ENCODE measurements at places on chromosomes 6 and 20.

DNA sequence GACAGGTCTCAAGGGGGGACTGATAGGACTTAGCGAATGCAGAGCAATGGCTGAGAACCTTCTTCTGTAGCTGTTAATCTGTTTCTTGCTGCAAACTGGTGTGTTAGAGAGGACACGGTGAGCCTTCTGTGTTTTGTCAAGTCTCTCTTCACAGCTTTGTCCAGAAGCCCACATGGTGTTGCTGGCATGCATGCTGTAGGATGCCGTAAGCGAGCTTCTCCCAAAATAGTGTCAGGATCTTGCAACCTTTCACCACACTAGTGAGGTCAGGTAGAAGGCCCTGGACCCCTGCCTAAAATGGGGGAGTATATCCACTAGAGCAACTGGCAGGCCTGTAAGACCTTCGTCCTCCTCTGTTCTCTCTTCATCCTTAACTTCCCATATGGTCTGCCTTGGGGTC lies 51.9 kb upstream of the GLP1R start:
- DNase-seq = no peak

DNA sequence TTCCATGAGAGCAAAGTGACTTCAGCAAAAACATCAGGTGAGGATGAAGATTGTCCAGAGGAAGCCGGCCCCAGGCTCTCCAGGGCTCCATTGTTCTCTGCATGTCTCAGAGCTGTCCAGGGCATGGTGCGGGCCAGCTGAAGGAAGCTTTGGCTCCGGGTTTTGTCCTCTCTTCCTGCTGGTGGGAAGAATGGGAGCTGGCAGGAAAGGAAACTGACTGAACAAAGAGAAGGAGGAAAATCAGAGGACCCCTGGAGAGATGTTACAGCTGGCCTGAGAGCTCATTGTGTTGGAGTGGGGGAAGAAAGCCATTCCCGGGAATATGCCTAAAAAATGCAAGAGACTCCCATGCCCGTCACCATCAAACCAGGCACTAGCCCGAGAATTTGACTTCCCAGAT lies 27.1 kb downstream of the PRND start:
- no peak for DNase-seq

DNA sequence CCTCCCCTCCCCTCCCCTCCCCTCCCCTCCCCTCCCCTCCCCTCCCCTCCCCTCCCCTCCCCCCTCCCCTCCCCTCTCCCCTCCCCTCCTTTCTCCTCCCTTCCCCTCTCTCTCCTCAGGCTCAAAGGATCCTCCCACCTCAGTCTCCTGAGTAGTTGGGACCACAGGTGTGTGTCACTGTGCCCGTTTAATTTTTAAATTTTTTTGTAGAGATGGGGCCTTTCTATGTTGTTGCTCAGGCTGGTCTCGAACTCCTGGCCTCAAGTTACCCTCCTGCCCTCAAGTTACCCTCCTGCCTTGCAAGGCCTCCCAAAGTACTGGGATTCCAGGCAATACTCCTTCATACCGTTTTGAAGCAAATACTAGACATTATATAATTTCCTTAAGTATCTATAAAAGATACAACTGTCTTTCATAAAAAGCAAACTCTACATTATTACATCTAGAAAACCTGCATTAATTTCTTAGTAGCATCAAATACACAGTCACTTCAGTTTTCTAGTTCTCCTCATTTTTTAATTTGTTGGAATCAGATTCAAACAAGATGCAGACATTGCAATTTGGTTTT lies 39.8 kb downstream of the NCOA3 start:
- DNase-seq = no peak

- DNase-seq = peak; percentile 15
Measured at GRCh38 chr6:108497883-108498282, 62.8 kb upstream of the FOXO3 start.

DNA sequence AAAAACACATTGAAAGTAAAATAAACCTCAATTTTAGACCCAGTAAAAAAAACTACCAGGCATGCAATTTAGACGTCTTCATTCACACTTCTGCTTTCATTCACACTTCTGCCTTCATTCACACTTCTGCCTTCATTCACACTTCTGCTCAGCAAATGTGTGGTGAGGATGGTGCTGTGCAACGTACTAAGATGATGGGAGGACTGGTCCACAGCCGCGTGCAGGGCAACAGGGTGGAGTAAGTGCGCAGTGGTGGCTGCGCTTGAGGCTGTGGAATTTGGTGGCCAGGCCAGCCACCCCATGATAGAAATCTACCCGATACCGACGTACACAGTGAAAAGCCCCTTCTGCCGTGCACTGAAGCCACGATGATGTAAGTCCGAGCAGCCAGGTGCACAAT lies 114.3 kb upstream of the CD93 start:
- DNase-seq = no peak

- DNase-seq = peak; percentile 43
Measured at GRCh38 chr6:134115715-134116074, 63.3 kb upstream of the SLC2A12 start.

DNA sequence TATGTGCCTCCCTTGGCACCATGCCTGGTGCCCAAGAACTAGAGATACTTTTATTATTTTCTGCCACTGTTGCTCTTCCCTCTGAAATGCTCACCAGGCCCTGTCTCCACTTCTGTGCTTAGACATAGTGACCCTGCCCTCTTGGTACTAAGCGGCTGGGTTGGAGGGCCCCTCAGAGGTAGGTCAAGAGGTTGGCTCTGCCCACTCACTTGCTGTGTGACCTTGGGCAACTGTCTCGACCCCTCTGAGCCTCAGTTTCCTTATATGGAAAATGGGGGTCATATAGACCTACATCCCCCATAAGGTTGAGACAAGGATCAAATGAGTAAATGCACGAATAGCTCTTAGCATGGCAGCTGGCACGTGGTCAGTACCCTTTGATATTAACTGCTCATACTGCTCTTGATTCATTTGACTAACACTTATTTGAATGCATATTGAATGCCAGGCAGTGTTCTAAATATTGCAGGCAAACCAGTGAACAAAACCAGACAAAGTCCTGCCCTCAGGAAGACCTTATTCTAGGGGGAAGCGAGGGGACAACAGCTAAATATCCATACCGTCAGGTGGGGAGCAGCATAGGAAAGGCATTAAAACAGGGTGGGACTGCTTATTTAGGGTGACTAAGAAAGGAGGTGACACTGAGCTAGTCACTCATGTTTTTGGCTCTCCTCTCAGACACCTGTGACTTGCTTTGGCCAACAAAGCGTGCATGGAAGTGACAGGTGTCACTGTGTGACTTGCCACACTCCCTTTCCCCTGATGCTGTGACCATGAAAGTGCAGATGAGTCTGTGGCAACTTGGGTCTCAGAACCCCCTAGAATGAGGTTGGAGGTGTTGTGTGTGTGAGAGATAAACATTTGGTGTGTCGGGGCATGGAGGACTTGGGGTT lies 14.3 kb upstream of the SPO11 start:
- no peak for DNase-seq

- DNase-seq = no peak
Measured at GRCh38 chr6:152127432-152128165, 320.1 kb downstream of the ESR1 start.

DNA sequence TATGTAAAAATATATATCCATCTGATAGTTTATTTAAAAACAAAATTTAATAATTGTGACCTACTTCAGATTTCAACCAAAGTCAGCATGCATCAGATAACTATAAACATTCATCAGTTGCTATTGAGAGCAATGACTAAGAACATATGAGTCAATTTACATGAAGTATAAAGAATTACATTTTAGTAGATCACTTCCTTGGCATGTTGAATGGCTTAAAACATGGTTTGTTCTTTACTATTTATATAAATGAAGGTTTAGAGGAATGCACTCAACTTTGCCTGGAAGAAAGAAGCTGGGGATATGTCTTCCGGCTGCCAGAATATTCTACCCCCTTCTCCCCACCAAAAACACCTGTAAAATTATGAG lies 6.4 kb upstream of the FAM217A start:
- no peak for DNase-seq

DNA sequence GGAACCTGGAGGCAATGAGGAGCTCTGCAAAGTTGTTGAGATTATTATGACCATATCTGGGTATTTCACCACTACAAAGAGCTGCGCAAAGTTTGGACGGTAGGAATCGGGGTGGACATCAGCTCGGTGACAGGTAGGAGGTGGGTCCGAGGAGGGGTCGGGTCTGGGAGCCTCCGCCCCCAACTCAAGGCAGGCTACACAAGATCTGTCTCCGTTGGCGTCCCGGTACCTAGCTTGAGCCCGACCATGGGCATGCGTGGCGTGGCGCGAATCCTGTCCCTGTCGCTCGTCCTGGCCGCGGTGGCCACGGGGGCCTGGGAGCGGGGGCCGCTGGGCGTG lies 40.2 kb upstream of the ZNFX1 start:
- no peak for DNase-seq

GRCh38 chr6:166775180-166775922 lies 148.3 kb upstream of the RPS6KA2 start:
- DNase-seq = peak; percentile 73

DNA sequence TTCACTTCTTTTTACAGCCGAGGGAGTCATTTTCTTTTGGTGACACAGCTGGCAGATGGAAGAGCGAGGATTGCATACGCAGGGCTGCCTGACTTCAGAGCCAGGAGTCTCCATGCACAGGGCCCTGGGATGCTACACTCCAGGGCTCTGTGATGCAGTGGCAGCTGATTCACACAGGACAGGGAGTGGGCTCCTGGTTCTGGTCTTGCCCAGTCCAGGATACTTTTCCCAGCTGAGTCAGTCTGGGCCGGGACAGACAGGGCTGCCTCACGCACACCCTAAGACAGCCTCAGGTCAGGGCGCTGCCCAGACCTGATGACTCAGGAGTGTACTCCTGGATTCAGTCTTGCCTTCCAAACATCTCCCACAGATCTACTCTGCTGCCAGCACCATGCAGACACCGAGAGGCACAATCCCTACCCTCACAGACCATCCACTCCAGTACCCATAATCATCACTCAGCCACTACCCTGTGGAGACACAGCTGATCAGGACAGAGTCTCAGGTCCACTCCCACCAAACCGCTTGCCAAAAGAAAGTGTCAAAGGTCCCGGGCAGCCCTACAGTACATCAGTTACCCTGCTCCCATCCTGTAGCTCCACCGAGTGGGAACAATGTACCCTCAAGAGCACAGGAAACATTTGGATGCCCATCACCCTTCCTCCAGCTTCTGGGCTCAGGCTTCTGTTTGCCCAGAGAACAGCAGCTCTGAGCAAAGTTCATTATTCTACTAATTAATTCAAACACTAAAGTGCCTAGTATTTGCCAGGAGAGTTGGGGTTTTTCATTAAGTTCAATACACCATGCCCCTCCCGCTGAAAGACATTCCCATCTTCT lies 11.5 kb downstream of the SDC4 start:
- DNase-seq = no peak

DNA sequence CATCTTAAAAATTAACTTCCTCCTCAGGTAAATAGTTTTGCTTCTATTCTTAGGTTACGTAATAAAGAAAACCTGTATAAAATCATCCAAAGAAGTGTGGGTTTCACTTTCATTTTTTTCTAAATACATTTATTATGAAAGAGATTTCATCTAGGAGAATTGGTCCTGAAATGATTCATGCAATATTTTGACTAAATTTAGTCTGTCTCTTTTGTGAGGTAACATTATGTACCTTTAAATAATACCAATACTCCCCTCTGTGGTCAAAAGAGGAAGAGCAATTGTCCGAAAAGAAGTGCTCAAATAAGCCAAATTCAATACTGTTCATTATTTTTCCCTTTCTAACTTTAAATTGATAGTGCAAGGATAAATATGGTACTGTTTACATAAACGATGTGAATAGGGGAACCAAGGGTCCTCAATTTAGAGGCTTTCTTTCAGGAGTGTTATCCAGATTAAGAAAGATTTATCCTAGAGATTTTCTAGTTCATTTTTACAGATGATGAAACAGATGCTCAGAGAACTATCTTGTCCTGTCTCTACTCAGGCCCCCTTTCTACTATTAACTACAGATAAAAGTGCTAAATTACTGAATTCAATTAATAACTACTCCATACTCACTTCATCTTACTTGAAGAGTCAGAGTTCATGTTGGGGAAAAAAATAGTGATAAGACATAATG lies 26.2 kb downstream of the CYP39A1 start:
- DNase-seq = peak; percentile 36

DNA sequence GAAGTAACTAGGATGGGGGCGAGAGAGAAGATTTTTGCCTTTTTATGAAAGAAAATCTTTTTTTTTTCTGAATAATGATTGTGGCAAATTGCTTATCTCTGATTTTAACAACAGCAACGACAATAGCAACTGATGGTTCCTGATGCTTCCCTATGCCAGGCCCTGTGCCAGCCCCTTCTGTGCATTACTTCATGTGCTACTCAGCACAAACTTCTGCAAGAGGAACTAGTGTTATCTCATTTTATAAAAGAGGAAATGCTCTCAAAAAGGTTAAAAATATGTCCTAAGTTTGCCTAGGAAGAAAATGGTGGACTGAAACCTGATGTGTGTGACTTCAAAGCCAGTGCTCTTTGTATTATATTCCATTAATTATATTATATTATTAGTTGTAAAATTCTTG lies 74.0 kb upstream of the RALGAPA2 start:
- no peak for DNase-seq

DNA sequence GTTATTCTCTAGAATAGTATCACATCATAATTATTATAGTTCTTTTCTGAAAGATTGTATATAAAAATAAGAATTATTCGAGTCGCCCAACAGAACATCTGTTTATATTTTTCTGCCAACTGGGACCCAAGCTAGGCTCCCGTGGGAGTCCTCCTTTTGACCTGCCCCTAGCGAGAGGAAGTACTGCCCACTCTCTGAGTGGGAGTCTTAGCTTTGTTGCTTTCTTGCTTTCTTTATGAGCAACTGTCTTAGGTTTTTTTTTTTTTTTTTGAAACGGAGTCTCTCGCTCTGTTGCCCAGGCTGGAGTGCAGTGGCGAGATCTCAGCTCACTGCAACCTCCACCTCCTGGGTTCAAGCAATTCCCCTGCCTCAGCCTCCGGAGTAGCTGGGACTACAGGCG lies 202.0 kb upstream of the ZNF184 start:
- DNase-seq = no peak

GRCh38 chr20:14723614-14724013 lies 386.2 kb upstream of the FLRT3 start:
- no peak for DNase-seq

DNA sequence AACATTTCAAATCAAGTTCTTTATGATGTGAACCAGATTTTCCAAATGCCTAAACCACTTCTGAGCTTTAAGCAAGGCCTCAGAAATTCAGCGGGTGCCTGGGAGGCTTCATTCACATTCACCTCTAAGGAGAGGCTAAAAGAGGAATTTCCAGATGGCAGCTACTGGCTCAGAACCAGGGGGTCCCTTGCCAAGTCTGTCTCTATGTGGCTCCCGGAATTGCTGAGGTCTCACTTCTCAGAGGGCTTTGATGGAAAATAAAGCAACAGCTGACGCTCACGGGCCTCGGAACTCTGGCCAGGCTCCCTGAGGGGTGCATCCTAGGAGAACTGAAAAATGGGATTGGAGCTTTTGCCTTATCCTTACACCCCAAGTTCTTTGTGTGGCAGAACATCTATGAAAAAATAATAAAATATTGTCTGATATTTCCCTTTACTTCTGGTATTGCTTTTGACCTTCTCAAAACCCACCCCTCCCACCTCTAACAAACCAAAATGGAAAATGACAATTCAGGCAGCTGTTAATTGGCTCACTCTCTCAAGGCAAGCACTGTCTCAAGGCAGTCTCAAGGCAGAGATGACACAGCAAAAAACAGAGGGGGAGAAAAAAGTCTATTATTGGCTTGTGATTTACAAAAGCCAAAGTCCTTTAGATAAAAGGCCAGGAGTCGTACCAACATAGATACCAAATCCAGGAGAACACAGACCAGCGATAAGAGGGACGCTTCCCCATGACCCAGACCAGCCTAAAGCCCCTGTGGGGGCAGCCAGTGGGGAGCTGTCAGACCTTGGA lies 21.8 kb upstream of the LRRN4 start:
- DNase-seq = peak; percentile 72

Data from muscle of arm (tissue), 14 donors.